ENCODE measurements at places on chromosomes 1 and 21.

DNA sequence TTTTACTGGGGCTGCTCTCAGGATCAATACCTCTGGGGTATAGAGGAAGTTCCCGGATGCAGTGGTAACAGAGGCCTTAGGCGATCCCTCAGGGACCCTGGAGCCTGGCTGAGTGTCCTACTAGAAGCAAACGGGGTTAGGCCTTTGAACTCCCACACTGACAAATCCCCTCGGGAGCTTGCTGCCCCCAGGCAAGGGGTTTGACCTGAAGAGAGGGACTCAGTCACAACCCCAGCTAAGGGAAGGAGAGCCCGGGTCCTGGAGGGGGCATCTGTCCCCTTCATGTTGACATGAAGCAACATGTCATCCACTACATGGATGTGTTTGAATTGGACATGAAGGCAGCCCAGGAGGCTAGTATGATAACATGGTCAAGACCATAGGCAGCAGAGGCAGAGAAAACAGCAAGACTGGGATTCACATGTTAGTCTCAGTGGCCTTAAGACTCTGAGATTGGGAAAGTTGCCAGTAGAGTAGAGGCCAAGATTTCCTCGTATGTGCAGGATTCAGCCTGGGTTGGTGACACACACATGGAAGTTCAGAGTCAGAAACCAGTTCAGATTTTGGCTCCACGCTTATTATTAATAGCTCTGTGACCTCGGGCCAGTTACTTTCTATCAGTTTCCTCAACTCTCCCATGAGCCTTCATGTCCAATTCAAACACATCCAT is 101.5 kb downstream of the KCNN3 start:
- H3K36me3 ChIP-seq = no peaks in the 10 kb centered on the region
- H3K4me3 ChIP-seq = no peak overlapping the region
- DNase-seq = no peak
- H3K27ac ChIP-seq = peak overlapping the region; percentile 5

DNA sequence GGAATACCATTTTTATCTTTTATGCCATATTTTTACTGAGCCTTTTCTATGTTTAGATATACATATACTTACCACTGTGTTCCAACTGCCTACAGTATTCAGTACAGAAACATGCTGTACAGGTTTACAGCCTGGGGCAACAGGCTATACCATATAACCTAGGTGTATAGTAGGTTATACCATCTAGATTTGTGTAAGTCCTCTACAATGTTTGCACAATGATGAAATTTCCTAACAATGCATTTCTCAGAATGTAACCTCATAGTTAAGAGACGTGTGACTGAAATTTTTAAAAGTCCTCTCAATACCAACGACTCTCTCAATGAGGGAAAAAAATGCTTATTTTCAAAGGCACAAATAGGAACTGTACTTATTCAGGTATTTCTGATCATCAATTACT is 21.7 kb downstream of the INTS7 start:
- no peak for DNase-seq
- peaks cover 45% of the 10 kb centered on the region for H3K36me3 ChIP-seq
- no peaks in the 10 kb centered on the region for H3K27me3 ChIP-seq
- H3K4me3 ChIP-seq = no peak overlapping the region
- H3K4me1 ChIP-seq = peaks cover 7% of the 10 kb centered on the region

- no peaks in the 10 kb centered on the region for H3K4me1 ChIP-seq
- no peak overlapping the region for H3K4me3 ChIP-seq
- no peak overlapping the region for H3K27ac ChIP-seq
Measured at GRCh38 chr1:44594871-44595735, 79.2 kb downstream of the TMEM53 start.

GRCh38 chr21:43994085-43994484 is 18.0 kb upstream of the TRAPPC10 start:
- no peak overlapping the region for H3K27ac ChIP-seq
- no peaks in the 10 kb centered on the region for H3K36me3 ChIP-seq
- no peaks in the 10 kb centered on the region for H3K4me1 ChIP-seq
- peaks cover 16% of the 10 kb centered on the region for H3K27me3 ChIP-seq
- no peak for DNase-seq

GRCh38 chr21:42513151-42513984 is at the start of gene SLC37A1:
SLC37A1 (plus strand) TSS chr21:42513852; CDS start chr21:42518455, 4,603 bp downstream.
- DNase-seq = peak; percentile 40
- peaks cover 22% of the 10 kb centered on the region for H3K27me3 ChIP-seq
- peak within 1 kb of the TSS; percentile 81 for H3K27ac ChIP-seq
- peaks cover 7% of the 10 kb centered on the region for H3K36me3 ChIP-seq
- peak within 1 kb of the TSS; percentile 84 for H3K4me3 ChIP-seq
- H3K4me1 ChIP-seq = peaks cover 11% of the 10 kb centered on the region

DNA sequence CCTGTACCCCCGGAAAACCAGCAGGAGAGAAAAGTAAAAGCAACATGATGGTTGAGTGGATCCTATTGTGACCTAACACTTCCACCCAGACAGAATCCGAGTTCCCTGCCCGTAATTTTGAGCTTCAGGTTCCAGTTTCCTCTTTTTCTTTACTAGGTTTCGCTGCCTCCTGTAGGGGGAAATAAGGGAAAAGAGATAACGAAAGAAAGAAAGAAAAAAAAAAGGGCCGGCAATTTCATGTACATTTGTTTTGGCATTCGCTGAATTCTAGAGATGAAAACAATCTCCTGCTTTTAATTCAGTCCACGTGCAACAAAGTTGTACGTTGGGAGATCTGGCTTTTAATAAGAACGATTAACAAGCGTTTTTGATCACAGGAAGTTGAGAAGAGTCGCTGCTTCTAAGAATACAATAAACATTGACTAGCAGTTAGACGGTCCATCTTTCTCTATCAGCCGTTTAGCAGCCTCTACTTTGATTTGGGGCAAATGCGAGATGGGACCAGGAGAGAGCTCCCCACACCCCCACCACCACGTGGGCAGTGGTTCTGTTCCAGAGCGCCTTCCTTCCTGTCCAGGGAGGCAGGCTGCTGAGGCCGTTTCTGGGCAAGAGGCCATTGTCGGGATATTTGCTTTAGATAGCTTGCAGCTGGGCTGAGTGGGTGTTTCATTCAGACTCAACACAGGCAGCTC is 155.9 kb upstream of the RUNX1 start:
- no peak for DNase-seq
- no peaks in the 10 kb centered on the region for H3K36me3 ChIP-seq
- peaks cover 27% of the 10 kb centered on the region for H3K4me1 ChIP-seq
- H3K4me3 ChIP-seq = peak overlapping the region; percentile 81

DNA sequence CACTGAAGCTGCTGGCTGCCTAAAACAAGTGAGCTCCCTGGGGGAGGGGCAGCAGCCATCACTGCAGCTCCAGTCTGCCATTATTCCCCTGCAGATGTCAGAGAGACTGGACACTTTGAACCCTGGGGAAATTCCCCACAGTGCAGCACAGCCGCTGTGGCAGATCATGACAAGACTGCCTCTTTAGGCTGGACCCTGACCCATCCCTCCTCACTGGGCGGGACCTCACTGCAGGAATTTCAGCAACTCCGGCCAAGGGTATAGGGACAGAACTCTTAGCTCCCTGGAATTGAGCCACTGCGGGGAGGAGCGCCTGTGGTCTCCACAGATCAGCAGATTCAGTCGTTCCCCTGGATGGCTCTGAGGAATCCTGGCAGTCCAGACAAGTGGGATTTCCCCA is 964.6 kb downstream of the BRINP3 start:
- no peaks in the 10 kb centered on the region for H3K27me3 ChIP-seq
- no peak overlapping the region for H3K27ac ChIP-seq
- H3K36me3 ChIP-seq = no peaks in the 10 kb centered on the region
- H3K4me3 ChIP-seq = no peak overlapping the region
- no peak for DNase-seq

- no peaks in the 10 kb centered on the region for H3K36me3 ChIP-seq
- no peak overlapping the region for H3K27ac ChIP-seq
- DNase-seq = no peak
- no peaks in the 10 kb centered on the region for H3K4me1 ChIP-seq
- H3K27me3 ChIP-seq = peaks cover 3% of the 10 kb centered on the region
Measured at GRCh38 chr1:54835970-54836369, 34.8 kb upstream of the TTC22 start.

GRCh38 chr1:243848165-243848857 is 1.7 kb downstream of the AKT3 start:
- peaks cover 2% of the 10 kb centered on the region for H3K36me3 ChIP-seq
- H3K27me3 ChIP-seq = peaks cover 34% of the 10 kb centered on the region
- H3K27ac ChIP-seq = no peak overlapping the region
- peak overlapping the region; percentile 96 for H3K4me3 ChIP-seq
- DNase-seq = no peak

DNA sequence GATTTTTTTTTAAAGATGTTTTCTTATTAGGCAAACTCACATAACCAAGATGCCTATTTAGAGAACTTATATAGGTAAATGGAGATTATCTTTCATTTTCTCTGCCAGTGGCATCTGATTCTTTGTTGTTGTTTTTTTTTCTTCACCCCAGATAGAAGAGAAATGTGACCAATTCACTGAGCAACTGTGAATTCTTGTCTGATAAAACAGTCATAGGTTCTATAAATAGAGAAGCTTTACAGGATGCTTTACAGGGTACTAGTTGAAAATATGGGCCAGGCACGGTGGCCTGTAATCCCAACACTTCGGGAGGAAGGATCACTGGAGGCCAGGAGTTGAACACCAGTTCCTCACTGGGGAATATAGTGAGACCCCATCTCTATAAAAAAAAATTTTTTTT is 50.7 kb upstream of the LAMC2 start:
- H3K27me3 ChIP-seq = peaks cover 10% of the 10 kb centered on the region
- no peak for DNase-seq
- H3K27ac ChIP-seq = no peak overlapping the region

GRCh38 chr21:45756029-45756428 is 112.5 kb downstream of the PCBP3 start:
- H3K27ac ChIP-seq = no peak overlapping the region
- no peak overlapping the region for H3K4me3 ChIP-seq
- no peaks in the 10 kb centered on the region for H3K27me3 ChIP-seq
- no peaks in the 10 kb centered on the region for H3K4me1 ChIP-seq
- H3K36me3 ChIP-seq = peaks cover 3% of the 10 kb centered on the region

- H3K27ac ChIP-seq = no peak overlapping the region
- H3K36me3 ChIP-seq = peaks cover 3% of the 10 kb centered on the region
Measured at GRCh38 chr1:119080586-119080985, 59.9 kb downstream of the WARS2 start.

DNA sequence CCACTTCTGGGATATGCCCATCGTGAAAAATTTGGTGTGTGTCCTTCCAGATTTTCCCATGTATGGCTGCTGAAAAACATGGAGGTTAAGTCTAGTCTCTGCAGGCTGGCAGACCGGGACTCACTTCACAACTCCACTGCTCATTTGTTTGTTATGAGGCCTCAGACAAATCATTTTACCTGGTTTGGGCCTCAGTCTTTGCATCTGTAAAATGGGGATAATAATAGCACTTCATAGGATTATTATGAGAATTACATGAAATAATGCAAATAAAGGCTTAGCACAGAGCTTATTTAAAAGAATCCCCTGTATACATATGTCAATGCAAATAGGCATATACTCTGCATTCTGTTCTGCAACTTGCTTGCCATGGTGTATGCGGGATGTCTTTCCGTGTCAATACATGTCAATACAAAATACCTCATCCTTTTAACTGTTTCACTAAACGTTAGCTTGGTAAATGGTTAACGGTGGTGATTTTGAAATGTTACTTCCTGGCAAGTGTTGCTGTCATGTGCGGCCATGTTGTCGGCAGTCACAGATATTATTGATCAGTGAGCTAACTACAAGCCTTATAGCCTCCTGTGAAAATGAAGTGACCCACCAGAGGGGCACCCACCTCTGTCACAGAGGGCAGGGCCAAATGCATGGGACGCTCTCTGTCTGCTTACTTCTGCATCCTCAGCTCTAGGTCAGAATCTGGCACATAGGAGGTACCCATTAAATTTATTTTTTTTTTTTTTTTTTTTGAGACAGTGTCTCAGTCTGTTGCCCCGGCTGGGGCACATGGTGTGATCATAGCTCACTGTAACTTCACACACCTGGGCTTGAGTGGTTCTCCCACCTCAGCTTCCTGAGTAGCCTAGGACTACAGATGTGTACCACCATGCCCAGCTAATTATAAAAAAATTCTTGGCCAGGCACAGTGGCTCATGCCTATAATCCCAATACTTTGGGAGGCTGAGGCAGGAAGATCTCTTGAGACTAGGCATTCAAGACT is 4.3 kb downstream of the LCK start:
- no peaks in the 10 kb centered on the region for H3K27me3 ChIP-seq
- H3K4me1 ChIP-seq = peaks cover 38% of the 10 kb centered on the region
- H3K27ac ChIP-seq = peak overlapping the region; percentile 90
- peak; percentile 37 for DNase-seq

- H3K4me3 ChIP-seq = no peak overlapping the region
- H3K27ac ChIP-seq = no peak overlapping the region
- no peaks in the 10 kb centered on the region for H3K4me1 ChIP-seq
- H3K27me3 ChIP-seq = peaks cover 7% of the 10 kb centered on the region
- DNase-seq = no peak
Measured at GRCh38 chr1:220902916-220903315, 23.7 kb downstream of the HLX start.

GRCh38 chr1:221122501-221122900 is 243.3 kb downstream of the HLX start:
- no peaks in the 10 kb centered on the region for H3K27me3 ChIP-seq
- no peak overlapping the region for H3K4me3 ChIP-seq
- no peak for DNase-seq

- peaks cover 58% of the 10 kb centered on the region for H3K36me3 ChIP-seq
- no peak overlapping the region for H3K4me3 ChIP-seq
- peak overlapping the region; percentile 59 for H3K27ac ChIP-seq
- H3K4me1 ChIP-seq = peaks cover 27% of the 10 kb centered on the region
Measured at GRCh38 chr1:156480411-156481192, 20.0 kb downstream of the MEF2D start.

- H3K27me3 ChIP-seq = no peaks in the 10 kb centered on the region
- peak overlapping the region; percentile 78 for H3K27ac ChIP-seq
- peaks cover 45% of the 10 kb centered on the region for H3K4me1 ChIP-seq
- DNase-seq = no peak
- peaks cover 26% of the 10 kb centered on the region for H3K36me3 ChIP-seq
Measured at GRCh38 chr1:198253668-198254067, 96.9 kb downstream of the NEK7 start.

DNA sequence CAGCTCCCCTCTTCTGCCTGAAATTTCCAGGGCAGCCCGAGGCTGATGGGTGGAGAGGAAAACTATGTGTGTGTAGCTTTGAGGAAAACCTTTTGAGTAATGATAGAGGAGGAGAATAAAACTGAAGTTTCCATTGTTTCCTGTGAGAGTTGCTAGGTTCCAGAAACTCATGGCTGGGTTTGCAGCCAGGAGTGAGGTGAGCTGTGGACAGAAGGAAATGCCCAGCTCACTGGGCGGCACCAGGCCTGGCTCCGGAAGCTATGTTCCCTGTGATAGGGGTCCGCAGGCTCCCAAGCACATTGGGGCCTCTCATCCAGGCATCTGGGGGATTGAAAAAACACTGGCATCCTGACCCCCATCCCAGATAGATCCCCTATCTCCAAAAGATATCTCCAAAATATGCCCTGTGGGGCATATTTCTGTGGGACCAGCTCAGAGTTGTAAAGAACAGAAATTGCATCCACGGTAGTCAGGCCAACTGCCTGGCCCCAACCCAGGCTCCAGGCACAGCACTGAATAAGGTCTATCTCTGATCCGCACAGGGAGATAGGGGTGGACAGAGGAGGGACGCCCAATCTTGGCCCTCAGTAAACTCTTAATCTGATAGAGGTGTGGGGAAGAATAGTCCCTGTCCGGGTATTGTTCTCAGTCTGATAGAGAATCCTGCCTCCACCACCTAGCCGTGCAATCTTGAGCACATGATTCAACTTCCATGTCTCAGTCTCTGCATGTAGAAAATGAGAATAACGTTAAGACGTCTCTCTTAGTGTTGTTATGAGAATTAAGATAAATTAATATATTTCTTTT is 1.8 kb upstream of the HSPG2 start:
- H3K27ac ChIP-seq = no peak overlapping the region
- no peak for DNase-seq
- H3K4me1 ChIP-seq = peaks cover 7% of the 10 kb centered on the region
- peaks cover 36% of the 10 kb centered on the region for H3K27me3 ChIP-seq
